NCI-H1436 (cell line): ENCODE measurements at places on chromosomes 7 and 10.

DNA sequence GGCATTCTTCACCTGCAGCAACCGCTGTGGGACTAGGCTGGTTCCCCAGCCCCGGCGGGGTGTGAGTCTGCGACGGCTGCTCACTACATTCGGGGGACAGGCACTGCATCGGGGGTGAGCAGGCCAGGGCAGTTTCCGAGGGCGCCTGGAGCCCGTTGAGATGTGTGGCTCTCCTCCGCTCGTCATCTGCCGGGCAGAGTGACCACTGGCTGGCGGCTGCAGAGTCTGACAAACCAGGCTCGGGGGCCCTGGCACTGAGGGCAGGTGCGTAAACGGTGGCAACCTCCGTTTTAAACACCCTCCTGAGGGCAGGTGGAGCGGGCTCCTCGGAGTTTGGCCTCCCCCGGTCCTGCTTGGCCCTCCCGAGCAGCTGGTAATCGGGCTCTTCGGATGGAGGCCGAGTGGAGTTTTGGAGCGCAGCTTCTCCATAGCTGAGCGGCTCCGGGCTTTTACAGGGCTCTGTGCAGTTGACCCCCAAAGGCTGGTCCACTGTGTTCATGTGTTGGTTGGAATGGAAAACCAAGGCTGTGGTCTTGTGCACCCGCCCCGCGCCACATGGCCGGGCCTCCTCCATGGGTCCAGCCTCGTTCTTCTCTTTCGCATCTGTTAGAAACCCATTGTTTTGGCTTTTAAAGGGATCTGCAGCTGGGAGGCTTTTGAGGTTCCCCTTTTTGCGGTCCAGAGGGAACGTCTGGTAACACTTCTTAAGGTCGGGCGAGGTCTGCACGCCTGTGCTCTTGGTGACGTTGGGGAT, 20.9 kb downstream of the INSYN2A start:
- DNase-seq, result no peak

GRCh38 chr7:78323118-78323517, 524.5 kb downstream of the PHTF2 start:
- no peak for DNase-seq

- peak; percentile 87 for DNase-seq
These were observed 74.2 kb downstream of the JAZF1 start for GRCh38 chr7:28106321-28106829.

GRCh38 chr7:114627231-114627630, 212.6 kb downstream of the FOXP2 start:
- no peak for DNase-seq

GRCh38 chr7:92253251-92253650, 7.5 kb downstream of the ANKIB1 start:
- DNase-seq, result no peak

GRCh38 chr7:134891696-134892678, 94.3 kb upstream of the AGBL3 start:
- no peak for DNase-seq
